T-helper 22 cell (primary cell): ENCODE measurements at places on chromosomes 2 and 18.

GRCh38 chr2:23695890-23696751 lies 230.8 kb downstream of the ATAD2B start:
- DNase-seq, result no peak

- DNase-seq, result no peak
These were observed 6.2 kb downstream of the ZBTB7C start for GRCh38 chr18:48402953-48403352.

DNA sequence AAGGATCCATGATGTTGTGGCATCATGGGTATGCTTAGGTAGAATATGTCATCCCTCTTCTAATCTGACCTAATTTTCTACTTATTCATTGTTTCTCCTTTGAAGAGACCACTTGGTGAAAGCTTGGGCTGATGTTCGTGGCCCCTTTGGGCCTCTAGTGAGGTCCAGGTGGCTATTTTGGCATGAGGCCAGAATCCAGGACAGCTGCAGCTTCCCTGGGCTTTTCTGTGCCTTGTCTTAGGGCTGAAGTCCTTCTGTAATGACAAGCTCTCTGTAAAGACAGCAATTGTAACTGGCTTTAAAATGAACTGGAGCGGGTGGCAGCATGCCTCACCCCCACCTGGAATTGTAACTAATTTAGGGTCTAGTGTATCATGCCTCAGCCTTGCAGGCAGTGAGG lies 15.6 kb upstream of the MC2R start:
- no peak for DNase-seq

DNA sequence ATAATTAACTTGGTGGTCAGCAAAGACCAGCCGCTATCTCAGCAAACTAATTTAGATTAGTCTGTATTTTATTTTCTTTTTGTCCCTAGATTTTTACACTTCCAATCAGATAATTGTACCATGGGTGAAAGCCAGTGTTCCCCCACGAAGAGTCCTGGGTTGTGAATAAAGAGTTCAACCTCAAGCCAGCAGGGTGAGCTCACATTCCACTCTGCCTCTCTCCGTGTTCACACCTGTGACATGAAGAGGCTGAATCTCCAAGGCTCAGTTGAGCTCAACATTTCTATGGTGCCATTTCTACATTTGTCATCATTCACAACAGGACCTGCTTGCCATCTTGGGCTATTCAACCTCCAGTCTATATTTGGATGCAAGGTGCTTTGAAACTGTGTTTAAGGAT lies 771.5 kb downstream of the GALR1 start:
- DNase-seq, result no peak

DNA sequence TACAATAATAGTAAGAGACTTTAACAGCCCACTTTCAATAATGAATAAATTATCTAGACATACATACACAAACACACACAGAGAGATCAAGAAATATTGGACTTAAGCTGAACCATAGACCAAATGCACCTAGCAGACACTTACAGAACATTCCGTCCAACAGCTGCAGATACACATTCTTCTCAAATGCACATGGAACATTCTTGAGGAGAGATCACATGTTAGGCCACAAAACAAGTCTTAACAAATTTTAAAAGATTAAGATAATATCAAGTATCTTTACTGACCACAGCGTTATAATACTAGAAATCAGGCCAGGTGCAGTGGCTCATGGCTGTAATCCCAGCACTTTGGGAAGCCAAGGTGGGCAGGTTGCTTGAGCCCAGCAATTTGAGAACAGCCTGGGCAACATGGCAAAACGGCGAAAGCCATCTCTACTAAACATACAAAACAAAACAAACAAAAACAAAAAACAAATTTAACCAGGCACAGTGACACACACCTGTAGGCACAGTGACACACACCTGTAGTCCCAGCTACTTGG lies 7.4 kb downstream of the CERKL start:
- no peak for DNase-seq
